ENCODE measurements at places on chromosomes 2 and 18. TPM values are rescaled to one million over a fixed set of nuclear protein-coding genes. Genes with fewer than 3 reads are reported as not detected.
A peak's percentile ranks its signal among the peaks of the same experiment; 100 is the strongest.

- peak; percentile 55 for DNase-seq
Observed at GRCh38 chr2:29114946-29115609, at the start of gene CLIP4. CLIP4 (plus strand) TSS chr2:29115415; CDS start chr2:29121389, 5,974 bp downstream.

DNA sequence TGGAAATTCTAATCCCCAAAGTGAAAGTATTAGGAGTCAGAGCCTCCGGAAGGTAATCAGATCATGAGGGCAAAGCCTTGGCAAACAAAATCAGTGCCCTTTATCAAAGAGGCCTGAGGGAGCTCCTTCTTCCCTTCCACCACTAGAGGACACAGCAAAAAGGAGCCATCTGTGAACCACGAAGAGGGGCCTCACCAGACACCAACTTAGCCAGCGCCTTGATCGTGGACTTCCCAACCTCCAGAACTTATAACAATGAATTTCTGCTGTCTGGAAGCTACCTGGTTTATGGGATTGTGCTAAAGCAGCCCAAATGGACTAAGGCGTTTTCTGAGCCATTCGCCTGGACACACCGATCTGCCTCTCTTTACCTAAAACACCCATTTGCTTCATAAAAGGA is 133.1 kb downstream of the EIPR1 start:
- DNase-seq: no peak

GRCh38 chr18:23735021-23735464 is 45.8 kb downstream of the LAMA3 start:
- no peak for DNase-seq

DNA sequence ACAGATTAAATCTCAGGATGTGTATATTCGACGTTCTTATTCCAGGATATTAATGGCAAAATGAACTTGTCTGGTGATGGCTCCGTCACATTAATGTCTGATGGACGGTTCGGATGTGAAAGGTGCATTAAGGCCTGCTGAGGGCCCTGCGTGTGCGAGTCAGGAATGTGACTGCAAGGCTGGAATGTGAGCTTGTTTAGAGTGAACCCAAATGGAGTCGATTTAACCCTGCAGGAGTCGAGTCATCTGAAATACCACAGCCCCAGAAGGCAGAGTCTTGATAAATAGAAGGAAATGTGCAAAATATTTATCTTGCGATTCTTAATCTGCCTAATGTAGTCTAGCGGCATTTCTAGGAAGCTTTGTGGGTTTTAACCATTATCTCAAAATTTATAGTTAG is 44.3 kb downstream of the RDH14 start:
- DNase-seq: no peak

DNA sequence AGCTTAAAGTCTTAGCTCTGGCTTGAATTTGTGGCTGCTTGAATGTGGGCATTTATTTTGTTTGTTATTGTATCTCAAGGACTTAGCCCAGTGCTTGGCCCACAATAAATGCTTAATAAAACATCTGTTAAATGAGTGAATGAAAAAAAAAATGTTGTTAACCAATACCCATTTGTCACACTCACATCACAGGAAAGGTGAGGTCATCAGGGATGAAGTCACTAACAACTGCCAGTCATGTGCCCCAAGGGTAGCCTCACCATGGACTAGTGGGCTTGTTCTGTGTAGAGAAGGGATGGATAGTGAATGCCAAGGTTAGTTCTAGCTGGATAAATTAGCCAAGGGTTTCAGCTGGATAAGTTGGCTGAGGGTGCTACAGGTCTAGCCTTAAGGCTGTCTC is 3.0 kb downstream of the NRBP1 start:
- DNase-seq: no peak

- DNase-seq: no peak
Observed at GRCh38 chr2:239157771-239158170, 243.0 kb downstream of the HDAC4 start.

DNA sequence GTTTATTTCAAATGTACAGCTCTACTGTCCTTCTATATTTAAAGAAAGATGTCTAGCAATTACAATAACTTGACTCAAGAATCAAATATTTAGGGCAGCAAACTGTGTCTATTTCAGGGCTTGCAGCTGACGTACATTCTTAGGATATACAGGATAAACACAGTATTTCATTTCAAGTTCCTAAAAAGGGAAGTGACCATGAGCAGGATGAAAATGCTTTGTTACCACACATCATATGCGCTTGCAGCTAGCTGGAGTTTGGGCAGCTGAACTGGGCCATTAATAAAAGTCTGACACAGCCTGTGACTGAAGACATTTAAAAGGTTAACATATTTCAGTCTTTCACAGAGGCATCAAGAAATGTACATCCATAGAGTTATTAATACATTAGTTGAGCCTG is 264.6 kb upstream of the TRIB2 start:
- no peak for DNase-seq

Gene CEP76
- 9.6 TPM for total RNA-seq

Gene SERPINB5
- total RNA-seq: 0.13 TPM

DNA sequence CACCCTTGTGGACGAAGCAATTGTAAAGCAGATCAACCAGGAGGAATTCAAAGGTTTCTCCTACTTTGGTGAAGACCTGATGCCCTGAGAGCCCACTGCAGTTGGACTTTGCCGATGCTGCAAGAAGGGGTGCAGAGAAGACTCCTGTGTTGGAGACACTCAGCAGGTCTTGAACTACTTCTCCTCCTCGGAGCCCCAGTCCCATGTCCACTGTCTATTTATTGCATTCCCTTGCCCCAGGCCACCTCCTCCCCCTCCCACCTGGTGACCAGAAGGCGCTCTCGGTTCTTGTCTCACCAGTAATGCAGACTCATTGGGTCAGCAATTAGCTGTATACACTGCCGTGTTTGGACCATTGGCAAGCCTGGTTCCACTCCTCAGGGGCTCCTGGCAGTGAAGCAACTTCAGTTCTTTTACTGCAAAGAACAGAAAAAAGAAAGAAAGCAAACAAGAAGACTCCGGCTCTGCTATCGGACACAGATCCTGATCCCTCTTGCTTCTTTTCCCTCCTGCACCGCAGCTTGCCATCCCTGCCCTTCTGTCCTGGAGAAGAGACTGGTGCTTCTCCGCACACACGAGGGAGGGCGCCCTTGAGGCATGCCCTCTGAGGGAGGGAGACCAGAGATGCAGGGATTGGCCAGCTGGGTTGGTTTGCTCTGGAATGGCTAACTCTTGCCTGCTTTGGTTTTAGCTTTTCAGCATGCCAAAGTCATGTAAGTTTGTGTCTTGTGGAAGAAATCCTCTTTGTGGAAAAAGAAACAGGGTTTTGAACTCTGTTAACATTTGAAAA is 112.2 kb upstream of the EPAS1 start:
- DNase-seq: no peak

- no peak for DNase-seq
Observed at GRCh38 chr18:48027401-48027963, 97.0 kb upstream of the SMAD2 start.

All from mesothelial cell of epicardium (in vitro differentiated cells).